ENCODE measurements at places on chromosomes 4 and X.

- DNase-seq = no peak
Observed at GRCh38 chr4:80422727-80423404, 87.3 kb downstream of the CFAP299 start.

GRCh38 chr4:81377191-81377590 is 94.5 kb downstream of the RASGEF1B start:
- DNase-seq = peak; percentile 37

- peak; percentile 62 for DNase-seq
Observed at GRCh38 chr4:88828842-88829571, 131.4 kb upstream of the NAP1L5 start.

- no peak for DNase-seq
Observed at GRCh38 chr4:73822812-73823504, 13.5 kb upstream of the CXCL6 start.

DNA sequence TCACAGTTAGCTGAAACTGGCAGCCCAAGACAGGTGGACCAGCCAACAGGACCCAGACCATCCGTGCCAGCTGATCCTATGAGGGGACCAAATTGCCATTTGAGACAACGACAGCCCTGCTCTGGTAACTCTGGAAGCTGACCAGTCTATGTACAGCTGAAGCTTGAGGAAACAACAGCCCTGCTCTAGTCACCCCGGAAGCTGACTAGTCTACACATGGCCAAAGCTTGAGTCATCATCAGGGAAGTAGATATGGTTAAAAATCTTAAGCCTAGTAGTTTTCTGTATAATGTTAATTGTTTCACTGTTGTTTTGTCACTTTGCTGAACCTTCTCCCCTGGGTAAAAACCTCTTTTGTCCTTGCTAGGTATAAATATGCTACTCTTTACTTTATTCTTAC is 905.4 kb upstream of the NDST4 start:
- DNase-seq = no peak

- peak; percentile 75 for DNase-seq
Observed at GRCh38 chr4:109302361-109303139, at the start of gene COL25A1. TSS of gene COL25A1 (minus strand) at chr4:109302658.

DNA sequence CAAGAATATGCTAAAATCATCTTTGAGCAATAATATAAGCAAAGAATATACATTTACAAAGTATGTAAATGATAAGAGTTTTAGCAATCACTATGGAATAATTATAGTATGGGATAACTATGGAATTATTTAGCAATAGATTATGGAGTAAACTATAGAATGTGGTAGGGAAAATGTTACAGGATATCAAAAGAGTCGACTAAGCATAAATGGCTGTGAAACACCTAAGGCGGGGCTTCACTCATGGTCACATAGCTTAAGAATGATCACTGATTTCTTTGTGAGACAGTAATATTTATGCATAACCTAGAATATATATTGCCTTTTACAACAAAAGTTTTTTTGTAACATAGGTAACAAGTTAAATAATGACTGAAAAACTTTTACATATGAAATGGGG is 2049.7 kb downstream of the ARAP2 start:
- DNase-seq = no peak

DNA sequence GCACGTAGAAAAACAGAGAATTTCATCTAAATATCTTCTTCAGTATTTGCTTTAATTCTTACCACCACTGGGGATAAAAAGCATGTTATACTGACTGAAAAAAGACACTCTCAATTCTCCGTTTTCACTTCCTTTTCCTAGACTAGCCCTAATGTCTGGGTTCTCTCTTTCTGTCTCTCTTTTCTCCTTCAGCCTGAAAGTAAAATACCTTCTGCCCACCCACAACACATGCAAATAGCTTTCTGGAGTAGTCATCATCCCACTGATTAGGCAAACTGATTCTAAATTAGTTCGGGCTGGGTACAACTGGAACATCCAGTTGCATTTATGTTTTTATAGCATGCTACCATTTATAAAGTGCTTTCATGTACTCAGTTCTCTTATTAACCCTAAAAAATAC is 142.4 kb upstream of the ANKRD50 start:
- no peak for DNase-seq

- no peak for DNase-seq
Observed at GRCh38 chrX:106023947-106024346, 14.6 kb downstream of the SERPINA7 start.

GRCh38 chr4:94307231-94307871 is 35.3 kb downstream of the HPGDS start:
- DNase-seq = no peak

- no peak for DNase-seq
Observed at GRCh38 chr4:82587826-82588540, 26.2 kb upstream of the TMEM150C start.

- DNase-seq = peak; percentile 52
Observed at GRCh38 chrX:11531226-11531625, 134.5 kb downstream of the ARHGAP6 start.

GRCh38 chr4:158536833-158537232 is 15.2 kb downstream of the RXFP1 start:
- no peak for DNase-seq

- DNase-seq = no peak
Observed at GRCh38 chr4:107618656-107619055, 101.4 kb downstream of the PAPSS1 start.

DNA sequence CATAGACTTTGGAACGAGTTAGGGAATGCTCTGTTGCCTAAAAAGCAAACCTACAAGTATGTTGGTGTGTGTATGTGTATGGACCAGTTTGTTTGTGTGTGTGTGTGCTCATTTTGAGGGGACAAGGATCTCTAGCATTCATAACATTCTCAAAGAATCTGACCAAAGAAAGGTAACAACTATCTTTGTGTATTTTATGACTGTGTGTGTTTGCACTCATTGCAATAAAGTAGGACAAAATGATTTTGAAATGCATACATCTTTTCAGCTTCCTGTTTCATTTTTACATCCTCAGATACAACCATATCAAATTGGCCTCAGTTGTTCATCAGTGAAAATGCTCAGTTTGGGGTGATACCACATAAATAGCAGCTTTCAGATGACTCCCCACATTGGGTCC is 8.3 kb upstream of the XK start:
- DNase-seq = no peak

DNA sequence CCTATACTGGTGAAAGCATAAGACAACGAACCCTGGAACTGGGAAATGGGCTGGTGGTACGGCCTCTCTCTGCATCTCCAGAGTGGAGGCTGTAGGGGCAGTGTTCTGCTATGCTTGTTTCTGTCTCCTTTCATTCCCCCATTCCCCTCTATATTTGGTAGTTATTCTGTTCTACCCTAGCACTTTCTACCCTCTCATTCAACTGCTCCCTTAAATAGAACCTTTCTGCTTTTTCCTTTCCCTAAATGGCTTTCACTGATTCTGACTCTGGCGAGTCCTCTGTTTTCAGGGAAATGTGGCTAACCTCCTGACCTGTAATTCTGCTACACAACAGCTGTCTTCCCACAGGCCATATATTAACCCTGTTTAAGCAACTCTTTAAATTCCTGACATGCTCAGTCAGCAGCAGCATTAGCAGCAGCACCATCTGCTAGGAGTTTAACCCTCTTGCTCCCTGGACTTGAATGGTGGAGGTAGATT is 94.2 kb downstream of the CXCL13 start:
- peak; percentile 87 for DNase-seq

DNA sequence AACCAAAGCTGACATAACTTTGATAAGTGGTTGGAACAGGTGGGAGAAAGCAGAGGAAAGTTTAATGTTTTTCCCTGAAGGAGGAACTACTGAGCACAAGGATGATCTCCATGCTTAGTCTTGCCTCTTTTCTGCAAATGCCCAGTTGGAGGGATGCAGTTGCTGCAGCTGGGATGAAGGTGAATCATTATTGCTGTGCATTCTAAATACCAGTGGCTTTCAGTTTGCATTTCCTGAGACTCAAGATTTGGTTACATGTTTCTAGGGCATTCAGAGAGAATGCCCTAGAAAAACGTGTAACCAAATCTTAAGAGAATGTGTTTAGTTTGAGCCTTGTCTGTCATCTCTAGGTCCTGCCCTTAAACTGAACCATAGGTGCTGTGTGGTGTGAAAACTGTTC is 42.2 kb downstream of the METTL14 start:
- no peak for DNase-seq

- DNase-seq = no peak
Observed at GRCh38 chr4:75658876-75659275, 14.3 kb downstream of the G3BP2 start.

GRCh38 chr4:153432965-153433753 is 33.0 kb upstream of the TMEM131L start:
- DNase-seq = peak; percentile 63

DNA sequence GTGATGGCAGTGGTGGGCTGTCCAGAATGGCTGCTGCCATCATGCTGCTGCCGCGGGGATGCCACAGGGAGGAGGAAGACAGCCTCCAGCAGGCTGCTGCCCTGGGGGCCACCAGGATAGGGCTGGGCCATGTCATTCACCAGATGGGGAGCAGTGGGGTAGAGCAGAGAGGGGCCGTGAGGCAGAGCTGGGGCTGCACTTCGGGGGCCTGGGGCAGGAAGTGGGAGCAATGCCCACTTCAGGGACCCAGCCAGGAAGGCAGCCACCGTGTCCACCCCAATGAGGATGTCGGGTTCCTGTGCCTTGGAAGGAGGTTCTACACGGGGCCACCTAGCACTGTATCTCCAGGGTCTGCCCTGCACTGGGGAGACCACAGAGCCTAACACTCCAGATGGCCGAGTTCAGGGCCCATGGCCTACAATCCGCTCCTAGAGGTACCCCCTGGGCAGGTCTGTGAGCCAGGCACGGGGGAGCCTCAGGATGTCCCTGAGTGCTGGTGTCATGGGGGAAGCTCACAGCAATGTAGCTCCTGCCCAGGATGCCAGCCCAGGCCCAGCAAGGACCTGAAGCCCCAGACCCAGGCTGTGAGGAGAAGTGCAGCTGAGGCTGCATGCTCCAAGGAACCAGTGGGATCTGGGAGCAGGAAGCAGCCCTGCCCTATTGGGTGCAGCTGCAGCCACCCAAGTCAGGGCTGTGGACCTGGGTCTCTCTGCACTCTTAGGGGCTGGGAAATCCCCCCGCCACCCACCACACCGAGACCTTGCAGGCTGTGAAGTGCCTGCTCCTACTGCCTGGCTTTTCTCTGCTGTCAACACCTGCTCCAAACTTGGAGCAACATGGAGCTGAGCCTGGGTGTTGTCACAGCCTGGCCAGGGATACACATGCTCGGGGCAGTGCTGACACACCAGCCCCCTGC is 140.3 kb downstream of the PDHA2 start:
- DNase-seq = no peak

GRCh38 chr4:87089368-87089767 is 131.1 kb downstream of the KLHL8 start:
- DNase-seq = peak; percentile 45

GRCh38 chrX:46461660-46462191 is 83.5 kb downstream of the ZNF674 start:
- DNase-seq = peak; percentile 13

GRCh38 chr4:76061982-76062381 is 12.5 kb upstream of the ART3 start:
- DNase-seq = no peak

DNA sequence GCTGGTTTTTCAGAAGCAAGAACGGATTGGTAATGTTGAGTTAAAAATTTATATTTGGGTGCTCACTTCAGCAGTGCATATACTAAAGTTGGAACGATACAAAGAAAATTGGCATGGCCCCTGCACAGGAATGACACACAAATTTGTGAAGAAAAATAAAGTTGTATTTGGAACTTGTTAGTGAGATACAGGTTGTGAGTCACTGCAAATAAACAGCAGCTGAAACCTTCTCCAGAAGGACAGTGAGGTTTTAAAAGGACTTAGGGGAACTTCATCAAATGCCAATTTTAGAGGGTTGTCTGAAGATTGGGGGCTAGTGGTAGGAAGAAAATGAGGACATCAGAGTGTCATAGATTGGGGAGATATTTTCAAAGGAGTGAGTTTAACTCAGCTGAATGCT is 79.7 kb upstream of the ELOVL6 start:
- no peak for DNase-seq

DNA sequence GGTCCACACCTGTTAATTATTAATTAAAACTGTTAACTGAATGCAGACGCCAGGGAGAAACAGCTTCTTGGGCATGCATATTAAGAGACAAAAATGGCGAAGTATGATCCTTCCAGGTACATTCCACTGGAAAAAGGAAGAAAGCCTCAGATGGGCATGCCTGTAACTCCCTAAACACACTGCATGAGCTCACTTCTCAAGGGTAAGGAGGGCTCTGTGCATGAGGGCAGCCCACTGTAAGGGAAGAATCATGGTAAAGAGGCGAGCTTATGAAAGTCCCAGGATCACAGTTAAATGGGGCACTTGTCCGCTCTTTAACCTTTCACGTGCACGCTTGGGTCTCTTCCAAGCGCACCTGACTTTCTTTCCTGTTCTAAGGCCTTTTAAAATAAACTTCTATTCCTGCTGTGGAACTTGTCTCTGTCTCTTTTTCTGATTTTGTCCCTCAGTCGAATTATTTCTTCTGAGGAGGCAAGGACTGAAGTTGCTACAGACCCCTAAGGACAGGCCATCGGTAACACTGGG is 321.7 kb downstream of the PPP1R2C start:
- DNase-seq = no peak

DNA sequence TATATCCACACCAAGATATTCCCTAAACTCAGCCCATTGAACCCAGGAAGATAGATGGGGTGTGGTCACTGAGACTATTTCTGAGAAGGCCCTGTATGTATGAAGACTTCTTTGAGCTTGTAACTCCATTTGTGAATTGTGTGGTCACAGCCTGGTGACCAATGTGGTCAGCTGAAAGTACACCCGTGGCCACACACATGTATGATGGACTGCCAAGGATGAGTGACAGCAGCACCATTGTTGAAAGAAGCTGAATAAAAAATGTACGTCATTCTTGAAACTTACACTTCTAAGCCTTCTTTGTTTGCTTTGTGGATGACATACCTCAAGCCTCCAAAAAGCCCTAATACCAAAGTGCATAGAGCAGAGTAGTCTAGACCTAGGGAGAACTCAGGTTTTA is 581.4 kb downstream of the RAB28 start:
- no peak for DNase-seq

DNA sequence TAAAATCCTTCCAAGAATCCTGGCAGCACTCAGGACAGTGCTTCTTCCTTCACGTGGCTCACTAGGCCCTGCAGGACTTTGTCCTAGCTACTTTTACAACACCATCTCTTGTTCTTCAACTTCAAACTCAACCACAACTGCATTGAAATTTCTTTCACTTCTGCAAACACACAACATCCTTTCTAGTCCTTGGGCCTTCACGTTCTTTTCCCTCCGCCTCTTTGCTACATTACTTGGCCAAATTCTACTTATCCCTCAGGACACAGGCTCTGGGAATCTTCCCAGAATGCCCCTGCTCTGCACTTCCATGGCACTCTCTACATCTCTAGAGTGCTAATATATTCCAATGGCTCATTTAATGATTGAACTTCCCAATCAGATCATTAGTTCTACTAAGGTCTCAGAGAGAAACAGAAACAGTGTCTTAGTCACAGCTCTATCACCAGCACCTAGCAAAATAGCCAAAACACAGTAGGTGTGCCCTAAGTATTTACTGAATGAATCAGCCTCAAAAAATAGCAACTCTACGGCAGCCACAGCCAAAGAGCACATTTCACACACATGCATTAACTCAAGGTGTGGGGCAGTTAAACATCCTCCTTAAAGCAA is 73.3 kb downstream of the MANBA start:
- DNase-seq = no peak

- DNase-seq = no peak
Observed at GRCh38 chr4:138158746-138159297, 83.3 kb downstream of the SLC7A11 start.

GRCh38 chr4:159910721-159911120 is 807.8 kb downstream of the RAPGEF2 start:
- no peak for DNase-seq

Data from lung (tissue), 17 donors.